ENCODE measurements at places on chromosomes 11 and 22. TPM values are rescaled to one million over a fixed set of nuclear protein-coding genes. Genes with fewer than 3 reads are reported as not detected.

The UBQLNL gene
- total RNA-seq, result 0.06 TPM

The P2RX6 gene
- total RNA-seq, result not detected

DNA sequence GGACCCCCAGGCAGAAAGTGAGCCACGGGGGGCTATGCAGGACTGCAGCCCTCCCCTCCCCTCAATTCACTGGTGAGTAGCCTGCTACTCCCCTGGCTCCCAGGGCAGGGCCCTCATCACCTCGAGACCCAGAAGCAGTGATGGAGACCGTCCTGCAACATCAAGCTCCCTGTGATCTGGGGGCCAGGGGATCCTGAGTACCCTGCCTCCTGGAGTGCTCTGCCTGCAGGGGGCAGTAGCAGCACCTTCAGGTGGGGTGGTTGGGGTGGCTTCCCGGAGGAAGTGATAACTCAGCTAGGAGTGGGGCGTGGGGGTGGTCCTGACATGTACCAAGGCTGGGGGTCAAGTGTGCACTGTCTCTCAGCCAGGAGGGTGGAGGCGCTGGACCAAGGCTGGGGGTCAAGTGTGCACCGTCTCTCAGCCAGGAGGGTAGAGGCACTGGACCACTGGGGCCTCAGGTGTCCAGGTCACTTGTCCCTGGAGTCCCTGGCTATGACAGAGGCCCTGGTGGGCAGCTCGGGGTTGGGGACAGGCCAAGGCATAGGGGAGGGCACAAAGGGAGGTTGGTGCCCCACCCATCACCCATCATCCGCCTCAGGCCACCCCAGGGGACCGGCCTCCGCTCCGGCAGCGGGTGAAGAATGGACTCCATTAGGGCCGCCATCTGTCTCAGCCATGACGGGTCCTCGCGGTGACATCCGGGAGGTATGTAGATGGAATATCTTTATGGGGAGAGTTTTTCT is 9.4 kb downstream of the RTN4R start:
- DNase-seq, result no peak

GRCh38 chr11:68206211-68206610 is 6.9 kb downstream of the KMT5B start:
- no peak for DNase-seq

The POLR2F gene
- total RNA-seq, result 147 TPM

DNA sequence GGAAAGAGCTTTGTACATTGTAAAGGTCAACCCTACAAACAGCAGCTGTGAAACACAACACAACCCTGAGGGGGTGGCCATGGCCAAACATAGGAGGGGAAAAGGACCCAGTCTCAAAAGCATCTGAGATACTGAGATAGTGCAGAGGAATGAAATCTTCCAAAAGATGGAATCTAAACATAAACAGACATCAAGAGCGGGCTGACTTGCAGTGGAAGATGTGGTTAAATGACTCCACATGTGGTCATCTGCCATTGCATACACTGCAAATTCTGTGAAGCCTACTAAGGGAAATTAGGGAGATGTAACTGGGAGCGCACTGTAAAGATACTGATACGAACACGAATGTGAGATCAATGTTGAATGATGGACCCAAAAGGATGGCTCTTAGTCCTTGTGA is 22.0 kb downstream of the BDNF start:
- DNase-seq, result no peak

- DNase-seq, result no peak
Measured at GRCh38 chr22:17366329-17366728, 2.9 kb upstream of the CECR2 start.
